ENCODE measurements at places on chromosomes 4 and X.

GRCh38 chr4:119579823-119580222 is 48.8 kb downstream of the PDE5A start:
- DNase-seq = no peak

DNA sequence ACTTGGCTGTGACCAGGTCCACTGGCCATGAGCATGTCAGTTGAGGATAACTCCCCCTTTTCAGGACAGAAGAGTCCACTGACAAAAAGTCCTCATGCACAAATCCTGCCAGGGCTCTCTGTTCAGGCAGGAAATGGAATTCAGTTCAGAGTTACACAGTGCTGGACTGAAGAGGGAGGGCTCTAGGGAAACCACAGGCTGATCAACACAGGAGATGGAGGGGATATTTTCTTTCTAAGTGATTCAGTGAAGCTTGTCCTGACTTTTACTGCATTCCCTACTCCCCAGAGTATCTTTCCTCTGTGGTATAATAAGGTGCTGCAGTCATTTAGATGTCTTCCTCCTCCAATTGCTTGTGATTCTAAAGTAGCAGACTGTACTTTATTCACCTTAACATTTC is 335.5 kb upstream of the IGFBP7 start:
- no peak for DNase-seq

DNA sequence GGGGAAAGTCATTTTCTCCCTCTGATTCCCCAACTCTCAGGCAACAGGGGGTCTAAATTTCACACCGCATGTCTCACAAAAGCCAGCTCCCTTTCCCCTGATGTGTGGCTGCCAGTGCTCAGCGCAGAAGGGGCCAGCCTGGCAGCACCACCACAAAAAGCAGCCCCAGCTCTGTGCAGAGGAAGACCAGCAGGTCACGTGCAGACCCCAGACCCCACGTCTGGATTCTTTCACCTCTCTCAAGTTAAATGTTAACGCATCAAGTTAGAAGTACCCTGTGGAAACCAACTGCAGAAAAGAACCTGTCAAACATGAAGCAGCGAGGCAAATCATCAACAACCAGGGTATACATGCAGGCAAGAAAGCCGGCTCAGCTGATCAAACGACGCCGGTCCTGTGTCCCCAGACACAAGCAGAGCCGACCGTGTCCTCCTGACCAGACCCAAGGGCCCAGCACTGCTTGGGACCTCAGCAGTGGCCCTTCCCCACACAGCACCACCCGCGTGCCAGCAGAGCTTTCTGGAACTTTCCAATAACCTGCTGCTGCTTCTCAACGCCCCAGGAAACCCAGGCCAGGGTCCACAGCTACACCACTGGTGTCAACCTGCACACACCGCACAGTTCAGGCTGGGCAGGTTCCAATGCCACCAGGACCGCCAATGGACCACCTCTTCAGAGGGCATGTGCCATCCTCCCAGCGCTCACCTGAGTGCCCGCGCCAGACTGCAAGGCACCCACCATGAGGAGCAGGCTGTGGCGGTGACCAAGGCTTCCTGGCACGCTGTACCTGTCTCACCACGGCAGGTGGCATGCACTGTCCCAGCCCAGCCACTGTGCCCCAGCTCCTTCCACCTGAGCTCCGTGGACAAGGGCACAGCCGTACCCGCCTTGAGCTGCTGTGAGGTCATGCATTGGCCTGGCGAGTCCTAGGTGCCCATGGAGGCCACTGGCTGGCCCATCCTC is 4.0 kb downstream of the LRPAP1 start:
- DNase-seq = no peak

GRCh38 chrX:10882484-10882883 is 228.6 kb upstream of the HCCS start:
- DNase-seq = no peak

DNA sequence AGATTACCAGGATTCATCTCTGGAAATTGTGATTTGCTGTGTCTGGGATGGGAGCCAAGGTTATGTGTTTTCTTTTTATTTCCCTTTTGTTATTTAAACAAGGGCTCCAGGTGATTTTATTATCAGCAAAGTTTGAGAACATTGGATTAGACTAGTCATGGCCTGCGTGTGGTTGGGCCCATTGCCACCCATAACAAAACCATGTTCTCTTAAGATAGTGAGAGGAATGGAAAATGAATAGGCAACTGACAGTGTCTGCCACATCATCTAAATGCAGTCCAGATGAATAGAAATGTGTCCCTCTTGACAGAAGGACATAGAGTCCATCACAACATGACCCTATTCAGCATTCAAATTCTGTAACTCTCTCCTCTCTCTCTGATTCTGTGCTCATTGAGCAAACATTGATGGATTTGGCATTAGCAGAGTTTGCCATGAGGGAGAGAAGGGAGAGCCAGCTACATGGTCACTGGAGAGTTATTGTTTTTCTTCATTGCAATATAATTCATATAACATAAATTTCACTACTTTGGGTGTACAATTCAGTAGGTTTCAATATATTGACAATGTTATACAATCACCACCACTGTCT is 11.7 kb downstream of the XK start:
- DNase-seq = no peak

GRCh38 chr4:185332575-185333464 is 62.9 kb downstream of the LRP2BP start:
- DNase-seq = no peak

DNA sequence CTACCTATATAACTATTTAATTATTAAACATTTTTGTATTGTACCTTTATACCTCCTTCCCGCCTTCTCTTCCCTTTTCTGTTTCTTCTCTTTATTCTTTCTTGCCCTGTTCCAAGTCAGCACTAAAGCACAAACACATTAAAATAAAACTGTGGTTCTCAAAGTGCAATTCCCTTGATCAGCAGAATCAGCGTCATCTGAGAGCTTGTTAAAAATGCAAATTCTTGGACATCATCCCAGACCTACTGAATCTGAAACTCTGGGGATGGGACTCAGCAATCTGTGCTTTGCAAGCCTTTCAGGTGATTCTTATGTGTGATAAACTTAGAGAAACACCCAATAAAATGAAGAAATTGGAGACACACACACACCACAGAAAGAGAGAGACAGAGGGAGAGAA is 178.4 kb upstream of the BMP3 start:
- DNase-seq = no peak

- no peak for DNase-seq
Measured at GRCh38 chr4:2419814-2420213, 1.1 kb downstream of the CFAP99 start.

- no peak for DNase-seq
Measured at GRCh38 chr4:53805291-53805690, 214.0 kb upstream of the LNX1 start.

DNA sequence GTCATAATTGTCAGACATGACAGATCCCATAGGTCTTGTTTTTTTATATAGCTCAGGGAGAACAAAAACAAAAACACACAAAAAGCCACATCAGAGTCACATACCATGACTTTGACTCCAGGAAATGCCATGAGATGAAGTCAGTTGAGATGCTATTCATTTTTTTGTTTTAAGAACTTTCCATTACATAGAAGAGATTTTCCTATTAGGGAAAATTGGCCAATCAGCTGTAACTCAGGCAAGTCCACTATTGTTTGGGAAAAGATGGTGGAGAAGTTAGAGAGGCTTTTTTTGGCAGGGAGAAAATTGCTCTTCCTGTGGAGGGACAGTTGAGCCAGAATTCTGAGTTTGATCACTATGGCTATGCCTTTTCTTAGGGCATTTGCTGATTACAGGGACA is 72.6 kb downstream of the SMARCA5 start:
- DNase-seq = no peak

- no peak for DNase-seq
Measured at GRCh38 chrX:45955661-45956060, 589.6 kb downstream of the ZNF674 start.

DNA sequence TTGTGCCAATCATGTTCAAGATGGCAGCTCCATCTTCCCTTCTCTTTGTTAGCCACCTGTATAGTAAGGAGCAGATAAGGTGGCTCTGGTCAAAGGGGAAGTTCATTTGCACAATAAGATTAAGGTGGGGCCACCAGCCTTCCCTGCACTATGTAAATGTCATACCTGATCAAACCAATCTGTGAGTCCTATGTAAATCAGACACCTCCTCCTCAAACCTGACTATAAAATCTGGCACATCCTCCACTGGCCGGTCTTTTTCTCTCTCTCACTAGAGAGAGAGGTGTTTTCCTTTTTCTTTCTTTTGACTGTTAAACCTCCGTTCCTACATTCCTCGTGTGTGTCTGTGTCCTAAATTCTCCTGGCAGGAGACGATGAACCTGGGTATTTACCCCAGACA is 572.5 kb upstream of the AADAT start:
- peak; percentile 36 for DNase-seq

- no peak for DNase-seq
Measured at GRCh38 chr4:80261989-80262600, 4.4 kb upstream of the FGF5 start.

DNA sequence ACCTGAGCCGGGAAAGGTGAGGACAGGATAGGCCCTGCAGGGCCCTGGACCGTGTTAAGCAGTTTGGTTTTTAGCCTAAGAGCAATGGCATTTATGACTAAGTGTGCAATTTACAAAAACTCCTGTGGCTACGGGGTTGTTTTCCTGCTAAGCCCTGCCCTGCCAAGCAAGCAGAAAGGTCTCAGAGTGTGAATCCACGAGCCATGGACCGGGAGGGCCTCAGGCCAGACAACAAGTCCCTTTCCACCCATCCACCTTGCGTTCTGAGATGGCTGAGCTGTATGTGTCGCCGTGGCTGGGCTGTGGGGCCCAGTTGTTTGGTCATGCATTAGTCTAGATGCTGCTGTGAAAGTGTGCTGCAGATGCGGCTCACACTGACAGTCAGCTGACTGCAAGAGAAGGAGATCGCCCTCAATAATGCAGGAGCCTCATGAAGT is 33.9 kb upstream of the AFAP1 start:
- no peak for DNase-seq

DNA sequence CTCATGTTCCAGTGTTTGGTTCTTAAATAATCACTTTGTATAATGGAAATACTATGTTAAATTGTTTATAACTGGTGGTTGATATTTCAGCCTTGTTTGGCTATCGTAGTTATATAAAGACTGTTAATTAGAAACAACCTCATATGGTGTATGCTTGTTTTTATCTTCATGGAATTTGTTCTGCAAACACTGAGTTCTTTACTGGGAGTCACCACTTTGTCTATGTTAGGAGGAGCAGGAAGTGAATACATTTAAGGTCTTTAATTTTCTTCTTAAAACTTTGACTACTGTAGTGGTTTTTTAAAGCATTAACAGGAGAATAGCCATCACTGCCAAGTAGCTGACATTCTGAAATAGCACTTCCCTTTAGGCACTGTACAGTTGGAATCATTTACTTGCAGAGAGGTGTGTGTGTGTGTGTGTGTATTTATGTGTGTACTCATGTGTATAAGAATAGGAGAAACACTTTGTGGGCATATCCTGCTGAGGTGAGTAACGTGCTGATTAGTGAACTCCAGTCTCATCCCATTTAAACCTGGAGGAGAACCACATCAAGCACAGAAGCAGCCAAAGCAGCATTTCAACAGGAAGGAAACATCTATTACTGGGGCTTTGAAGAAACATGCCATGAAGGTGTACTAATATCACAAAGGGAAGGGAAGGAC is 37.8 kb downstream of the TET2 start:
- no peak for DNase-seq

GRCh38 chr4:147524601-147525000 is 43.7 kb downstream of the EDNRA start:
- no peak for DNase-seq

DNA sequence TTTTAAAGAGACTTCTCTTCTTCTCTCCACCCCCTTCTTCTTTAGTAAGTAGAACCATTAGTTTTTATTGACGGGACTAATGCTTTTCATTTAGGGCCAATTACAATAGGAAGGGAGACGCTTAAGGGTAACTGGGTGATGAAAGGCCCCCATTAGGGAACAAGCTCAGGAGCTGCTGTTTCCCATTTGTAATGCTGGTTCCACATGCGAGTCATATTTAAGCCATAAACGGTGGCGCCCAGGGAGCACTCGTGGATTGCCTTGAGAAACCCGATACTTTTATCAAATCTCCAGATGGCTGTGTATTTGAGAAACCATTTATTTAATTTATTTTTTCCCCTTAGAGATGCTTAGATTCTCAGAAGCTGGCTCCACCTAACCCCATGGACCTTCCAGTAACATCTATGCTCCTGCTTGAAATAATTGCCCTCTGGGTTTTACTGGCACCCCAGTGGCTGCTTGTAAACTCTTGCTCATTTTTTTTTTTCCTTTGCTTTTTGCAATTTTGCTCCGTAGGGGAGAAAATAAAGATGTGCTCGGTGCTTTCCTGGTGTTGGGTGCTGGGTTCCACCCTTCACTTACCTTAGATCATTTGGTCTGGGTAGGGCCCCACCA is 124.2 kb upstream of the MSX1 start:
- DNase-seq = peak; percentile 26

DNA sequence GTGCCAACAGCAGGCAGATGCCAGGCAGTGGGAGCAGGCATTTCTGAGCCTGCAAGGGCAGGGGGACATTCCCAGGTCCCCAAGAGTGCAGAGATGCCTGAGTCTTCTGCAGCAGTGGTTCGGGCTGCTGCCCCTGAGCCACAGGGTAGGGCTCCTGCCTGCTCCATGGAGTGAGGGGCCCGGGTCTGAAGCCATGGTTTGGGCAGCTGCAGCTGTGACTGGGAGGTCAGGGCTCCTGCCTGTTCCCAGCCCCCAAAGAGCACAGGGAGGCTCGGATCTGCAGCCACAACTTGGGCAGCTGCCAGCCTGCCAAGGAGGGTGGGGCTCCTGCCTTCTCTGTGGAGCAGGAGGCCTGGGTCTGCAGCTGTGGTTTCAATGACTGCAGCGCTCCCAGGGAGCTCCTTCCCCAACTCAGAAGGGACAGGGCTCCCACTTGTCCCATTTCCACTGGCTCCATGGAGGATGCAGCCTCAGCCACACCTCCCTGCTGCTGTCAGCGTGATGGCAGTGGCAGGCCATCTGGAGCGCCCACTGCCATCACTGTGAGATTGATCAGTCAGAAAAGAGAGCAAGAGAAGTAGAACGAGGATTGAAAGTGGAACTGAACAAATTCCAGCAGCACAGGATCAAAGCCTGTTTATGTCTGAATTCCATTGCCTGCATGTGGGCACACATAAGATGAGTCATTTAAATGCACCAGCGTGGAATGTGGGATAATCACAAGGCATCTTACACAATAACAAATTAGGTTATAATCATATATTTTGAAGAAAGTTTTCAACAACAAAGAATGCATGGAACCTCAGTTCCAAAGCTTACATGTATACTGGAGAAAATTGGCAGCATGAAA is 93.1 kb upstream of the CXorf51A start:
- DNase-seq = no peak

DNA sequence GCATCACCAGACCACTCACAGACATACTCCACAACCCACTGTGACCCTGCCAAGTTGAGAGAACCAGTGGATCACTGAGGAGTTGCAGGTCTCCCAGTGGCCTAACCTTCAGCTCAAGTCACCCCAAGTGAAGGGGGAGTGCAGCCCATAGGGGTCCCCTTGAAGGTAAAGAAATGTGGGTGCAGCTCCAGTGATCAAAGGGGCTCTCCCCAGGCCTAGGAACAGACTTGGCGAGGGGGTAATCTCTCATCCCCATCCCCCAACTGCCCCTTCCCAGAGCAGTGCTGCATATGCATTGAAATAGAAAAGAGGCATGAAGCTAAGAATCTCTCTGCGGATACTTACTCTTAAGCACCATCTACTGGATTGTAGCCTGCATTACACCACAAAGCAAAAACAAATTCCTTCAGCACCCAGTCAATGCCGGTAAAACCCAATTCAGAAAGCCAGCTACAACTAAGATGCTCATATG is 27.0 kb downstream of the MAGEE1 start:
- DNase-seq = peak; percentile 24

- DNase-seq = no peak
Measured at GRCh38 chr4:113383111-113383785, 333.8 kb downstream of the ANK2 start.
